ENCODE measurements at places on chromosomes 1 and 21.
A peak's percentile ranks its signal among the peaks of the same experiment; 100 is the strongest.

DNA sequence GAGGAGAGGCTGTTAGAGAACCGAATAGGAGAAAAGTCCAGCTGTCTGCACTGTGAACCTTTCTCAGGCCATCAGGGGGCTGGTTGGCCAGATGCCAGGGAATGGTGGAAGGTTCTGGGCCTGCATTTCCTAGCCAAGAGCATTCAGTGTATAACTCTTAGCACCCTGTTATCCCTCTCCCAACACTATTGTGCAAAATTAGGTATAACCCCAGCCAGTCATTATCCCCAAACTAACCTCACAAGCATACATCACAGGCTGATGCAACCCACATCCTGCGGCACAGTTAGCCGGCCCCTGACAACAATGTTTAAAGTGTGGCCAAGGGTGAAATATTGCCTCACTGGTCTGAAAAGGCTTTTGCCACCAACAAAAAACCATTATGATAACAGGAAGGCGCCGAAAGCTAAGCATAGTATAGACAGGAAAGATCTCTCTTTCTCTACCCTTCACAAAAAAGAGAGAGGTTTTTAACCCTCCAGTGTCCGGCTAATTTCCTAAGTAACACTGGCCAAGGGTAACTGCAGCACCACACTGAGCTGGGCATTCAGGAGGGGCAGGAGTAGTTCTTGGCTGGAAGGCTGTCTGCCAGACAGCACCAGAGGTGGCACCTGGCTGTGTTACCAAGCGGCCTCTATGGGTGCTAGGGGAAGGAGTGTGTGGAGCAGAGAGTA, 77.3 kb upstream of the BCAR3 start:
- DNase-seq = no peak

- DNase-seq = no peak
Observed at GRCh38 chr1:162422662-162423375, 10.9 kb upstream of the SH2D1B start.

DNA sequence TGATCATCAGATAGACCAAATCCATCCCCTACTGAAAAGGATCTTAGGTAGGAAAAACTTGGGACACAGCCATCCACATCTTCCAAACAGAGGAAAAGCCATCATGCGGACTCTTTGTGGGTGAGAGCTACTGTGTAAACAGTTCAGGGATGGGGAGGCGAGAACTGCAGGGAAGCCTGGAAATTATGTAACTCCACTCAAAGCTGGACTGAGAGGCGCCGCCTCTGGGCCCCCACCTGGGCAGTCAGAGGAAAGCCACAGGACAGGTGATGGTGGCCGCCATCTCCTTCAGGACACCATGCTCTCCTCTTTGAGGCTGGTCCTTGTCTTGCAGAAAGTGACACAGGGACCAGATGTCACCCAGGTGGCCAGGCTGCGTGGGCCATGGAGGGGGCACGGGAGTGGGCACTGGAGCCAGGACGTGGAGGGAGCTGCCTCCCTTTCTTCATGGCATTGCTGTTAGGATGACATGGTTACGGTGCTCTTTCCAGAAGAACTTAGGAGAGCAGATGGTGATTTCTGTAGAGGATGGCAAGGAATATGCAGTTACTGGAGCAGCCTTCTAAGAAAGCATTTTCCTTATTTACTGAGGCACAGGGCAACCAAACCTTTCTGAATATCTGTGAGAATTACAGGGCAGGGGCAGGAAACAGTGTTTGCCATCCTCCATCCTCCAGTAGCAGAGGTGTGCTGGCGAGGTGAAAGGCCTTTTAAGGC, 32.0 kb upstream of the TDRD10 start:
- no peak for DNase-seq

DNA sequence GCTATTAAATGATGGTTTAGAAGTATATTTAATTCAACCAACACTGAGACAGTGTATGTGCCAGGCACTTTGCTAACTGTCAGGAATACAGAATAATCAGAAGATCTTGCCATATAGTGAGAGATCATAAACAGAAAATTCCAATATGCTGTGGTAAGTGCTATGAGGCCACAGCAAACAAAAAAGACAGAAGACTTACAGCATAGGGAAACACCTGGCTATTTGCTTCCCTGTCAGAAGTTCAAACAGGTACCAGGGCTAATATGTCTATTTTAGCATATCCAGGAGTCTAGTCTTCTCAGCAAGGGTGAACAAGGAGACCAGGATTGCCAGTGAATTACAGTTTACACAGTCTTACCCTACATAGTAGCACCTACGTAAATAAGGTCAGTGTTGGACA, 30.4 kb downstream of the TRIT1 start:
- no peak for DNase-seq

DNA sequence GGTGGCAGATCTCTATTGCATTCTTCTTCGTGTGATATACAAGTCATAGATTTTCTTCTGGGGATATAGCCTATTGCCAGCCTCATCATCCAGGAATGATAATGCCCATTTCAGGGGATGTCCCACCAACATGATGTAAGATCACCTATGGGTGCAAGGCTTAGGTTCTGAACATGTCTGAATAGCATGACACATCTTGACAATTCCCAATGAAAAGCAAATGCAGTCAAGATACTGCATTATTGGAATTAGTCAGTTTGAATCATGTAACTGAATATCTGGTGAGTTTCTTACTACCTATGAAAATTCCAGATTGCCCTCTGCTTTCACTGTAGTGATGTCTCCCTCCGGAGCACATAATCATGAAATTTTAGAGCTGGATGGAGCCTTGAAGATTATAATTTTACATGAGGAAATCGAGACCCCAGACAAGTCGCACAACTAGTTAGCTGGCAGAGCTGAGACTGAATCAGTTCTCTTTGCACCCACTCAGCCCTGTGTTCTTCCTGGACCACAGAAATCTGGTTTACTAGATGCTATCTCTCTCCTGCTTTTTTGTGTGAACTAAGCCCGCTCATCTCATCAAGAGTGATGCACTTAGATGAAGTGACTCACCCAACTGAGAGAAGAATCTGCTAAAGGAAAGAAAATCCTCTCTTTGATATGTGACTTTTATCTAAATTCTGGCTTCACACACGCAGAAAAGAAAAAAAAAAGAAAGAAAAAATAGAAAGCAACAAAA, 65.0 kb downstream of the WDR64 start:
- peak; percentile 2 for DNase-seq

DNA sequence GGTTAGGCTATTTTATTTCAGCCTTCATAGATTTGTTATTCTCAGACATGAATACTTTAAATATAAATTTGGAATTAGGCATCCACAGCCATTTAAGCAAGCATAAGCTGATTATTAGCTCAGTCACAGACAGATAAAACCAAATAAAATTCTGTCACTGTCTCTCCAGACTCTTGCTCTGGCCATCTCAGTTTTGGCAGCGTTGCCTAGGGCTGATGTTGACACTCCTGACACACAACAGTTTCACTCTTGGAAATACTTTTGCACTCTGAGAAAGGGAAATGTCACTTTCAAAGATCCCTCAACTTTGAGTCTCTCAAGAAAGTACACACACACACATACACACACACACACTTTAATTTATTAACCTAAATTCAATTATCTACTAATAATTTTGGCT, 372.7 kb downstream of the BRINP3 start:
- DNase-seq = no peak

- DNase-seq = no peak
Observed at GRCh38 chr1:15452216-15452615, 4.3 kb upstream of the CELA2A start.

GRCh38 chr1:102099916-102100315, 103.2 kb upstream of the OLFM3 start:
- no peak for DNase-seq

DNA sequence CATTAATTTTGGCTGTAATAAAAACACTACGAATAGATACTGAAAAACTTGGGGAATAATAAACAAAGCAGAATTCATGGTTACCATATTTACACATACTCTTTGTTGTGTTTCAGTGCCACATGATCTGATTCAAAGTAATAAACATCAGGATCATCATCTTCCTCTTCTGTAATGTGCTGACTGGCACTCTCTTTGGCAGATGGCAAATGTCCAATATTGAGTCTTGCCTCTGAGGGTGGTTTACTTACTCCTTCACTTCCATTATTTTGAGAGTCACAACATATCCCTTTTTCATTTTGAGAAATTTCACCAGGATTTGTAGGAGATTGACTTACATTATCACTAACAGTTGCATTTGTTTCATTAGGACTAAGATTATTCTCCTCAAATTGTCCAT, 50.7 kb downstream of the ZZZ3 start:
- DNase-seq = no peak

DNA sequence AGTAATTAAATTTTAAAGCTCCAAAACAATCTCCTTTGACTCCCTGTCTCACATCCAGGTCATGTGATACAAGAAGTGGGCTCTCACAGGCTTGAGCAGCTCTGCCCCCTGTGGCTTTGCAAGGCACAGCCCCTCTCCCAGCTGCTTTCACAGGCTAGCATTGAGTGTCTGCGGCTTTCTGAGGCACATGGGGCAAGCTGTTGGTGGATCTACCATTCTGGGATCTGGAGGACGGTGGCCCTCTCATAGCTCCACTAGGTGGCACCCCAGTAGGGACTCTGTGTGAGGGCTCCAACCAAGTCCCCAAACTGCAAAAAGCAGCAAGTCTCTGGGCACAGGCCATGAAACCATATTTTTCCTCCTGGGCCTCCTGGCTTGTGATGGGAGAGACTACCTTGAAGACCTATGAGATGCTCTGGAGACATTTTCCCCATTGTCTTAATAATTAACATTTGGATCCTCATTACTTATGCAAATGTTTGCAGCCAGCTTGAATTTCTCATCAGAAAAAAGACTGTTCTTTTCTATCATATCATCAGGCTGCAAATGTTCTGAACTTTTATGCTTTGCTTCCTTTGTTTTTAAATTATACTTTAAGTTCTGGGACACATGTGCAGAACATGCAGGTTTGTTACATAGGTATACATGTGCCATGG, 554.1 kb upstream of the OLFM3 start:
- no peak for DNase-seq

GRCh38 chr21:45818904-45819285, 162.7 kb upstream of the COL6A1 start:
- DNase-seq = peak; percentile 63

- DNase-seq = peak; percentile 33
Observed at GRCh38 chr1:27527890-27528817, 38.2 kb upstream of the WASF2 start.

DNA sequence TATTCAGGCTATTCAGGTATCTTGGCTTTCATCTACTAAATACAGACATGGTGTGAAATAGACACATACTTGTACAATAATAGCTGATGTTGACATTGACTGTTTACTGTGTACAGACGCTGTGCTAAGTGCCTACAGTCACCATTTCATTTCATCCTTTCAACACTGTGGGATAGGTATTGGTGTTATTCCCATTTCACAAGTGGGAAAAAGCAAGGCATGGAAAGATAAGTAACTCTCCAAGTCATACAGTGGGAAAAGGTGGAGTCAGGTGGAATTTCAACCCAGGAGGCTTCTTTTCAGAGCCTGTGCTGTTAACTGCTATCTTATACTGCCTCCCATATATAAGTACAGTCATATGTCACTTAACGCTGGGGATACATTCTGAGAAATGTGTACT, 49.6 kb upstream of the ATP1A1 start:
- no peak for DNase-seq

DNA sequence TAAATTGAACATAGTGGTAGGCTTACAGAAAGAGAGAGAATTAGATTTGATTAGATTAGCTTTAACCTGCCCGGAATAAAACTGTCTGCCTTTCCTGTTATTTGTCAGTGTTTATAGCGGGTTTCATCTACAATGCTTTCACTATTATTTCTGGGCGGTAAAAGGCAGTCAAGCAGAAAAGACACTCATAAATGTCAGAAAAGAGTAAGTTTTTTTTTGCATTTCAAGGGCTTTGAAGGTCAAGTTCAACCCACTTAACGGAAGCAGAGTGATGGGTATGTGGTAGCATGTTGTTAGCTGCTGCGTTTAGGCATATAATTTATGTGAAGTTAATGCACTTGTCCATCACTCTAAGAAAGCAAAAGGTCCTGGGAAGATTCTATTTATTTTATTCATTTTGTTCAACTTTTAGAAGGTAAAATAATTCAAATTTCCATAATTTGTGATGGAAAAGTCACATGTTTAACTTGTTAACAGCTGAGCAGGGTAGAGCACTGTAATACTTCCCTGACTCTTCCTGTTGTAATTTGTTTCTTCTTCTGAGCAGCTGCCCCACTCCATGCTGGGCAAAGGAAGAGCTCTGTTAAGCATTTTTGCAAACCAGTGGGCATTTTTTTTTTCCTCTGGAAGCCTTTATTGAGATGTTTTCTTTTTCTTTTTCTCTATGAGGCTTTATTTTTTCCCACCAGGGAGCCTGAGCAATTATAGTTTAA, 220.1 kb downstream of the ST6GALNAC3 start:
- DNase-seq = no peak

GRCh38 chr1:241849345-241849695, 1.3 kb downstream of the EXO1 start:
- no peak for DNase-seq

DNA sequence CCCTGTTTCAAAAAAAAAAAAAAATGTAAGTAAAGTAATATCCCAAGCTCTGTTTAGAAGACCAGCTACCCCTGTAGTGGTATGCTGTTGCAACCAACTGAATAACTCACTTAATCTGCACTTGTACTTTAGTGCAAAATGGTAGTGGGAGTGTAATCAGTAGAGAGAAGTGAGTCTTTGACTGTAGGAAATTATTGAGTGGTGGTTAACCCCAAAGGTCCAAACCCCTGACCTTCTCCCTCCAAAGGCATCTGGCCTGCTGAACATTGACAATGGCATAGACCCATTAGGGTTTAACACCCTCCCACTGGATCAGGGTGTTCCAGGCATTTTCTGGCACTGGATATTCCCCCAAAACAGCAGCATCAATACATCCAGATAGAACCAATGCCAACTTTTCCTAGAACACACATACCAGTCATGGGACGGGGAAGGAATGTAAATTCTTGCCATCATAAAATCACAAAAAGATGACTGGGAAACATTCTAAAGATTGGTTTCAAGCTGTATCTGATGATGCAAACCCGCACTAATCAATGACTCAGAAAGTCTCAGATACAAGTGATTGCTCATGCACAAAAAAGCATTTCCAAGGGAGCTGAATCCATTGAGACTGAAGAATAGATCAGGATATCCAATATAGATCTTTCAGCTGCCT, 110.3 kb downstream of the MRPL39 start:
- DNase-seq = no peak

DNA sequence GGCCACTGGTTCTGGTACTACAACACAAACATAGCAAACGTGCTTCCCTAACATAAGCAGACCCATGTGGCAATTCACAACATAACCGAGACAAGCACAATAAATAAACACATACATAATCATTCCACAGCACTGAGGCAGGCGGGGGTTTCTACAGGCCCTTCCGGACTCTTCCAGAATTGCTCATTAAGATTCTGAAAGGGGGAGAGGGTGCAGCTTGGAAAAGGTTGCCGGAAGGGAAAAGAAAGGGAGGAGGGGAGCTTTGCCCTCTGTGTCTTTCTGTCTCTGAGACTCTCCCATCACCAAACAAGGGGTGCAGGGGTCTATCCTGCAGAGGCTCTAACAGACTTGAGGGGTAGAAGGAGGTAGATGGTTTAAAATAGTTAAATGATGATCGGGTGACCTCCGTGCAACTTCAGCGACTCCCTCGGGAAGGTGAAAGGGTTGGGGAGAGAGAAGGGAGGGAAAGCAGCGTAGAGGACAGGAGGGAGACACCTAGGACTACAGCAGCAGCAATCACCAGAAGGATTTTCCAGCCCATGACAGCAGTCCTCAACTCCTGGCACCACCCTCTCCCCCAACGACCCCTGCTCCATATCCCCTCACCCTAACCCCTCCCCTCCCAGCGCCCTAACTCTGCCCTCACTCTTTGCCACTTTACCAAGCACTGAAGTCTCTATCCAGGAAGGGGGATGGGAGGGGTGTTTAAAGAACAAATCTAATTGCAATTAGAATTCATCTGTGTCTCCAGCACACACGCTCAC, 365.5 kb upstream of the ESRRG start:
- DNase-seq = no peak
